Stimulated activated CD4-positive, alpha-beta T cell treated with anti-CD3 and anti-CD28 coated beads, Interleukin-12 subunit alpha, Interleukin-12 subunit beta, amount 100 ng/mL, for 24 hours (primary cell): ENCODE measurements at places on chromosomes 12 and 14.
A peak's percentile ranks its signal among the peaks of the same experiment; 100 is the strongest.

- no peak for DNase-seq
Measured at GRCh38 chr14:90788031-90788430, 28.2 kb downstream of the TTC7B start.

GRCh38 chr12:55445357-55445756 is 1.5 kb downstream of the OR6C2 start:
- no peak for DNase-seq

DNA sequence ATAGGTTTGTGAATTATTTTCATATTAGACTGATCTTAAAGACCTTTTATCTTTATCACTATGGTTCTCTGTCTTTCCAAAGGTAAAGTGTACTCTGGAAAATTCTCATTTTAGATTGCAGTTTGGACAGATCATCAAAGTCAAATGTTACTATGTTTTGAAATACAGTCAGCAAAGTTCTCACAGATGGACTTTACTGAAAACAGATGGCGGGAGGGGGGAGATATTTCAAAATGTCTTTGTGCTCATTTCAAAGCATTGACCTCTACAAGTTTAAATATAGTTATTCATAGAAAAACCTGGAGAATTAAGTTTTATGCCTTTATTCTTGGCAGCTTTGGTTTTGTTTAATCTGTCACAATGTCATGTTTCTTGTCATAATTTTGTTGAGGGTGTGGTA is 51.8 kb upstream of the LRTM2 start:
- no peak for DNase-seq

DNA sequence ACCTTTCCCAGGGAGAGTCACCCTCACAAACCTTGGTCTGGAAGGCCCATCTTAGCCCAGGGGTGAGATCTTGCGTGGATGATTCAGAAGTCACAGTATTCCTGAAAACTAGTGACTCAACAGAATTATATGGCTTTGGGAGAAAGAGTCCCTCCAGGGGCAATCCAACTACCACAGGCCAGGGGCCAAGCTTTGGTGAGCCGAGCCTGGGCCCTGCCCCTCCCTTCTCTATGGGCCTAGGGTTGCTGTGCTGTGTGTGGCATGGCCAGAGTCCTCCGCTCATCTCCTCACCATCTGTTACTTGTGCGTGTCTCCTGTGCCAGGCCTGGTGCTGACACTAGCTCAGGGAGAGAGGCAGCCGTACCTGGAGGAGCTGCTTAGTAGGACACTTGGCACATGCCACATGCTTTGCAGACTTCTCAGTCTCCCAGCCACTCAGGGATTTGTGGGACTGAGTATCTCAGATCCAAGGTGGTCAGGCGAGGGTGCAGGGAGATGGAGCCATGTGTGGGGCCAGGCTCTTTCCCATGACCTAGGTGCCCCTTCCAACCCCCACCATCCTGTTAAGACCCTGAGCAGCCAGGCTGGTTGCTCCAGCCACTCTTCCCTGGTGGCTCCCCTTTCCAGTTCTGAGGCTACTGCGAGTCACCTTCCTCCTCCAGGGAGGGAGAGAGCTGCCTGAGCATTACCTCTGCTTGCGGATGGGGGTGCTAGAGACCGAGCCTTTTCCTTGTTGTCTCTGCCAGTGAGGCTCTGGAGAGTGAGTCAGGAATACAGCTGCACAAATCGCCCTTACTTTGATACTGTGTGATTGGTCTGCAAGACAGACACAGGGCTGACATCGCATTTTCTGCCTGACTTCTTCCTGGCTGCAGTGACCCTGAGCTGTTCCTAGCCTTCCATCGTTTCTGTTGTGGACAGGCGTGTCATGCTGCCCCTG is 94.1 kb downstream of the SLC25A47 start:
- DNase-seq: no peak

DNA sequence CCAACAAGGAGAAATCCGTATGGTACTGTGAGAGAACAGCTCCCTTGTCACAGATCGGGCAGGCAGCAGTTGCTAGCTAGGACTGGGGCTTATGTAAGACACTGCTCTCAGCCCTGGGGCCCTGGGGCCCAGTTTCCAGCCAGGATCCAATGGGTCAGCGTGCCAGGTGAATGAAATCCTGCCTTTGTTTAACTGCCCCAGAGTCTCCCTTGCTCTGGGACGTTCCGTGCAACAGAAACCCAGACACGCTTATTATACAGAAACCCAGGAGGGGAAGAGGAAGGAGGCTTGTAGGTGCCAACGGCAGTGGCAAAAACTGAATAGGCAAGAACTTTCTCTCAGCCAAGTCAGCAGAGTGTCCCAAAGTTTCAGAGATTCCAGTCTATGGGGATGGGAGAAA is 110.6 kb downstream of the DIO2 start:
- no peak for DNase-seq

DNA sequence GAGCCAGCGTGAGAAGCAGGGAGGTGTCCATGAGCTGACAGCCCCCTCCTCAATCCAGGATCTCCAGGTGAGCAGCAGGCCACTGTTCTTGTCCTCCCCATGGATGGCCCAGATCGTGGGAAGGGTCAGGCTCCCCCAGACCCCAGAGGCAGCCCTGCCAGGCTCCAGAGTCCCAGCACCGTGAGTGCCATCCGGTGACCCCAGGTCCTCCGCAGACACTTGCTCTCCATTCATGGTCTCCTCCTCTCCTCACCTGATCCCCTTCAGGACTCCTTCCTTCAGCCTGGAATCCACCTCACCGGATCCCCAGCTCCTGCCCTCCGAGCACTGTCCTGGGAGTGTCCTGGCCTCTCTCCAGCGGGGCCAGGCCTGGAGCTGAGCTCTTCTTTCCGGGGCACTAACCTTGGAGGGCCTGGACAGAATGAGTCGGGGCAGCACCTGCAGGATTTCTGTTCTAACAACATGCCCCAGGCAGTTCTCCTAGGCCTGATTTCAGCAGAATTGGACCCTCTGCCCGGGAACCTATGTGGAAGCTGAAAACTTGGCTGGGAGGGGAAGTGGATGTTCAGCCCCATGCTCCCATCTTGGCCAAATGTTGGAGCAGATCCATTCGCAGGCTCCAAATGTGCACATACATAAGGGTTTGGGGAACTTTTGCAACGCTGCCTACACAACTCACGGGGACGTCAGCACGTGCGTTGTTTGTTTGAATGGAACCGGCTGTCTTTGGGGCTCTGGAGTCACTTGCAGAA is 341.6 kb upstream of the SFSWAP start:
- DNase-seq: no peak

- DNase-seq: no peak
Measured at GRCh38 chr14:61997161-61997560, 234.9 kb downstream of the SNAPC1 start.

DNA sequence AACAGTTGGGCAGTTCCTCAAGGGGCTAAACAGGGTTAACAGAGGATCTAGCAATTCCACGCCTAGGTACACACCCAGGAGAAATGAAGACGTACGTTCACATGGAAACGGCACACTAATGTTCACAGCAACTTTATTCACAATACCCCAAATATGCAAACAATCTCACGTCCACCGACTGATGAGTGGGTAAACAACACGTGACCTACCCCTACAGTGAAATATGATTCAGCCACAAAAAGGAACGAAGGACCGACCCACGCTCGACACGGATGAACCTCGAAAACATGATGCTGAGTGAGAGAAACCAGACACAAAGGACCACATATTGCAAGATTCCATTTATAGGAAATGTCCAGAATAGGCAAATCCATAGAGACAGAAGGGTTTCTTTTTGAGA is 112.7 kb downstream of the NCOR2 start:
- no peak for DNase-seq

DNA sequence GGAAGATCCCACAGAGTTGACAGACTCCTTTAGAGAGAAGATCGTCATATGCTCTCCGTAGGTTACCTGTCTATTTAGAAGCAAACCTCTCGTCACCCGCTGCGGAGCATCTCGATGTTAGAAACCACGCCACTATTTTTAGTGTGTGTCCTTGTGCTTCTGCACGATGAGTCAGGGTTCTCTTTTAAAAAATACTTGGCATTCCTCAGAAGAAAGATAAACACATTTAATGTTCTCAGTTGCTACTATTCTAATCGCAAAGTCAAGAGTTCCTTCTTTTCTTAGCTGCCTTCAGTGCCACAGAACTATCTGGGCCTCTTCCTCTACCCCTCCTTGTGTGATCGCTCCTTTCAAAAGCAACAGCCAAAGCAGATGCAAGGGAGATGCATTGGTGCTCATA is 192.4 kb downstream of the PELI2 start:
- DNase-seq: no peak

DNA sequence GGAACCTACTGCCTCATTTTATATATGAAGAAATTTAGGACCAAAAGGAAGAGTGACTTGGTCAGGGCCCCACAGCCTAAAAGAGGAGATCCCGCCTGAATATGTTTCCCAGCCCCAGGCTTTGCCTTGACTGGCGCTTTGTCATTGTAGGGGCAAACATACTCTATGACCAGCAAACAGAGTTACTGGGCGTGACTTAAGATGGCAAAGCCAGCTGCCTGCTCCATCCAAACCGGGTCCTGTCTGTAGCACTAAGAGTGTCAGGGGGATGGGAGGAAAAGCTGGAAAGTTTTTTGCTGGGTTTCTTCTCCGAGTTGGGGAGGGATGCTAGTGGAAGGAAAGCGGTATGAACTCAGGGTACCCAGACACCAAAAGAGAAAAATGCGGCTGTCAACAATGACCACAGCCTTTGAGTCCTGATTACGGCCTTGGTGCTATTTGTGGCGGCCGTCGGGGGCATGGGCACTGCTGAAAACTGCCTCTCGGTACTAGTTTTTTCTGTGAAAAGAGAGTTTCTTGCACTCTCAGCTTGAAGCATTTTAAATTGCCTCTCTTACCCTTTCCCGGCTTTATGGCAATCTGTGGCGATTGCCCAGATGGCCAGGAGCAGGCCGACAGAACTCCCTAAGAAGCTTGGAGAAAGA is 82.7 kb downstream of the PRIMA1 start:
- no peak for DNase-seq

GRCh38 chr12:57166971-57167371 is 19.6 kb upstream of the LRP1-AS start:
- DNase-seq: peak; percentile 20

GRCh38 chr12:118370601-118371000 is 2.1 kb downstream of the TAOK3 start:
- no peak for DNase-seq

DNA sequence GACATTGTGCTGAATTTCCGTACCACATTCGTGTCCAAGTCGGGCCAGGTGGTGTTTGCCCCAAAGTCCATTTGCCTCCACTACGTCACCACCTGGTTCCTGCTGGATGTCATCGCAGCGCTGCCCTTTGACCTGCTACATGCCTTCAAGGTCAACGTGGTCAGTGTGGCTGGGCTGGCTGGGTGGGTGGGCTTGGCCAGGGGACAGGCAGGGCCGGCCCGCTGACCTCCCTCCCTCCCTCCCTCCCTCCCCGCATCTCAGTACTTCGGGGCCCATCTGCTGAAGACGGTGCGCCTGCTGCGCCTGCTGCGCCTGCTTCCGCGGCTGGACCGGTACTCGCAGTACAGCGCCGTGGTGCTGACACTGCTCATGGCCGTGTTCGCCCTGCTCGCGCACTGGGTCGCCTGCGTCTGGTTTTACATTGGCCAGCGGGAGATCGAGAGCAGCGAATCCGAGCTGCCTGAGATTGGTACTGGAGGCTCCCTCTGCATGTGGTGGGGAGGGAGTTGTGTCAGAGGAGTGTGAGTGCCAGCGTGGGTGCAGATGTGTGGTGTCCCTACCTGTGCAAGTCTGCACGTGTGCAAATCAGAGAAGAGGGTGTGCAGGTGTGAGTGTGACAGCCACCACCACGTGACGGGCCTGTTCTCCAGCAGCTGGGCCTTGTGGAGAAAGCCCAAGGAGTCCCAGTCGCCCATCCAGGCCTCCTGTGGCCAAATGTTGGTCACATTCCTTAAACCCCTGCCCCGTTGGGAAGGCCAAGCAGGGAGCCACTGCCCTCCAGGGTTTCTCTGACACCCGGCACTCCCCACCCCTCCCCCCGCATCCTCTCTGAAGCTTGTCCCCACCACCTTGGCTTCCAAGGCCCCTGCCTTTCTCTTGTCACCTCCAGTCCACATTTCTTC is 5.3 kb downstream of the KCNH3 start:
- DNase-seq: no peak

GRCh38 chr14:31590206-31590605 is 29.0 kb downstream of the NUBPL start:
- DNase-seq: no peak
